ENCODE measurements at places on chromosomes 6 and 20.

- no peak for DNase-seq
Measured at GRCh38 chr20:50343125-50343489, 152.5 kb downstream of the CEBPB start.

GRCh38 chr20:50602432-50603088, 88.8 kb downstream of the RIPOR3 start:
- no peak for DNase-seq

DNA sequence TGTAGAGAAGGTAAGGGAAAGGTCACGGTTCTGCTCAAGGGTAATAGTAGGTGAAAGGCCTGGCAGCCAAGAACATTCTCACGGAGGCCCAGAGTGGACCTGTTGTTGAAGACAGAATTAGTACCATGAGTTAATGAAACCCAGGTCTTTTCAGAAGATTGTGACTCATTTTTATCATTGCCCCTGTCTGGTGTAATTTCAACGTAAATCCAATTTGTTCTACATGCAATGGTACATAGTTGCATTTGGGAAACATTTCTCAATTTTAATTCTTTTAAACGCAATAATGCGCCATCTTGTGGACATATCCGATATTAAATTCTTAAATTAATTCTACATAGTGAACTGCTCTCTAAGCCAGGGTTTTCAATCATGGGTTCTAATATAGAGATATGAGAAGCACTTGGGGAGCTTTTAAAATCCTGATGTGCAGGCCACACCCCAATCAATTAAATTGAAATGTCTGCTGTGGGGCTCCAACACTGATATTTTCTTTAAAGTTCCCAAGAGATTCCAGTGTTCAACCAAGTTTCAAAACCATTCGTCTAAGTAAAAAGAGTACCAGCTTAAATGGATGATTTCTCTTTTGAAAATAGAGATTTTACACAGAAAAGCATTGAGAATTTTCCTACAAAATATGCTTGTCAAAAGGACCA, 257.4 kb downstream of the PLCB1 start:
- peak; percentile 49 for DNase-seq

- peak; percentile 19 for DNase-seq
Measured at GRCh38 chr6:31272436-31272835, 544 bp upstream of the HLA-C start.

DNA sequence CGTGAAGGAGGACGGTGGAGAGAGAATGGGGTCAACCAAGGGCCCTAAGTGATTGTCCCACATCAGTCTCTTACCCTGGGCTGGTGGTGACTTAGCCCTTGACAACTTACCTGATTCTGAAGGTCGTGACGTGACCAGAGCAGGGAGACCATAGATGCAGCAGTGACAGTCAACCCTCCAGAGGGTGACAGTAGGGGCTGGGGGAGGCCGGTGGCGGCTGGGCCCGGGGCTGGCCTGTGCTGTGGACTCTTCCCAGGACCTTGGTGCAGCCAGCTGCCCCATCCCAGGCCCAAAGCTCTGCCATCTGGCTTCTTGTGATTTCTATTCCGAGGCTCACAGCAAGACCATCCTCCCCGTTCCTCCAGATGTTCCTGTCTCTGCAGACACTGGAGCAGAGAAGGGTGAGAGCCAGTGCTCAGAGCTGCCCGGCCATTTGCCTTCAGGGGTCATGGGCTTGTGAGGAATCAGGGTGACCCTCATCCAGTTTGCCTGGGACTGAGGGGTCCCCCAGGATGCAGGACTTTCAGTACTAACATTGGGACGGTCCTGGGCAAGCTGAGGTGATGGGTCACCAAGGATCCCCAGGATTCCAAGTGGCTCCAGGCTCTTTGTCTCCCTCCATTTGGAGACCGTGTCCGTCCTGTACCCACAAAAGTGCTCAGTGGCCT, 36.0 kb downstream of the SUMO4 start:
- no peak for DNase-seq

- no peak for DNase-seq
Measured at GRCh38 chr6:46491201-46491627, at the start of gene RCAN2. RCAN2 (minus strand) TSS chr6:46491449.

DNA sequence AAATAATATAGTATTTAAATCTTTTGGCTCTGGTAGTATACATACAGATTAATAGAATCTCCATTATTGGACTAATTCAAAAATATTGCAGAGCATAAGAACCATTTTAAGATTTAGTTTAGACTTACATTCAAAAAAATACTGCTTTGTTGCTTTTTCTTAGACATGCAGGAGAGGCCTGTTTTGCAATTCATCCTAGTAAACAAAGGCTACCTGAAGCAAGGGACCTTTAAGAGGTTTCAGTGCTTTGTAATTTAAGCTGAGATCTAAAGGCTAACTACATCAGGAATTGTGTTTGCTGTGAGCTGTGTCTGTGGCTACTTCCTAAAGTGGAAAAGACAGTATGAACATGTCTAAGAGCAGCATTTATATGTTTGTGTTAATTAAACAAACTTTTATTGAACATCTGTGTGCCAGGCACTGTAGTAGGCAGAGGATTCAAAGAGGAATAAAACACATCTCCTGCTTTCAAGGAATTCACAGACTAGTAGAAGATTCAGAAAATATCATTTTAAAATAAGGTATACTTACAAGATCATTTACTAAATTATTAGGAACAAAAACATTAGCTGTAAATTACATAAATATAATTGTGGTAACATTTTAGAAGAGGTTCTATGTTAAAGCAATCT, 29.1 kb upstream of the CALHM6 start:
- DNase-seq, result no peak

- no peak for DNase-seq
Measured at GRCh38 chr6:77180326-77180725, 283.0 kb downstream of the HTR1B start.

GRCh38 chr20:48595495-48596333, 232.1 kb downstream of the PREX1 start:
- no peak for DNase-seq

- DNase-seq, result no peak
Measured at GRCh38 chr6:111926731-111927302, 53.6 kb upstream of the FYN start.

- DNase-seq, result no peak
Measured at GRCh38 chr20:57457243-57458095, 66.3 kb downstream of the RBM38 start.

DNA sequence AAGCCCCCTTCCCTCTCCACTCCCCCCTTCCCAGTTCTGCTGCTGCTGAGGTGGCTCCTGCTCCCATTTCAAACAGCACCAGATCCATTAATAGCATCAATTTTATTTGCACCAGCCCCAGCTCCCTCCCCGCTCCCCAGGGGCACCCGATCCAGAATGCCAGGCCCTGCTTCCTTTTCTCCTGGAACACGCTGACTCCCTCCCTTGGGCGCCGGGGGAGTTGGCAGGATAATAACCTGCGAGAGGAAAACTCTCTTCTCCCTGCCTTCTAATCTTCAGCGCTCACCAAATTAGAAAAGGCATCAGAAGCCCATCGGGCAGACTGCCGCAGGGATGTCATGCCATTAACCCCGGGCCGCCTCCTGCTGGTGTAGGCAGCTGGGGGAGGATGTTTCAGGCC, 77.8 kb downstream of the NCR2 start:
- no peak for DNase-seq

GRCh38 chr6:148649454-148649963, 97.3 kb upstream of the UST start:
- DNase-seq, result no peak

GRCh38 chr6:108673153-108673552, 112.4 kb downstream of the FOXO3 start:
- no peak for DNase-seq

DNA sequence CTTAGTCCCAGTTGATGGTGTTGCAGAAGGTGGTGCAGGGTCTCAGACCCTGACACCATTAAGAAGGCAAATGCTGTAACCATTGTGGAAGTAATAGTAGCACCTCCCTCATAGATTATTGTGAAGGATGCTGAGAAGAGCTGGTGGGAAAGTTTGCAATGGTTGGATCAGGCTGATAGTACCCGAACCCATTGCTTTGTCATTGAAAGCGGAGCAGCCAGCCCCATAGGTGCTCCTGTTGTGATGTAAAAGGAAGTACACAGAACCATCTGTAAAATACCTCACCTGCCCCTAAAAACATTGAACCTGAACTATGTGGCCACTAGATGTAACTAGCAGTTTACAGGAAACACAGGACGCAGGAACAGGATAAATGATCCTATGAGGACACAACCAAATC, 31.5 kb downstream of the RIOK1 start:
- DNase-seq, result no peak

DNA sequence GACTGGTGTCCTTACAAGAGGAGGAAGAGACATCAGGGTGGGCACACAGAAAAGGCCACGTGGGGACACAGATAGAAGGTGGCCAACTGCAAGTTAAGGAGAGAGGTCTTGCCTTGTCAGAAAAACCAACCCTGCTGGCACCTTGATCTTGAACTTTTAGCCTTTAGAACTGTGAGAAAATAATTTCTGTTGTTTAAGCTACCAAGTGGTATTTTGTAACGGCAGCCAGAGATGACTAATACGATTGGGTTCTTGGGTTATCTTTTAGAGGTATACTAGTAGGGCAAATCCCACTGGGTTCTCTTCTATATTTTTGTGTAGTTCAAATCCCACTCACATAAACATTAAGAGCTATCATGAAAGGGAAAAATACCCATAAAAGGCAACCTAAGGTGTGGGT, 31.9 kb upstream of the ZBTB24 start:
- DNase-seq, result no peak

GRCh38 chr6:13883966-13884365, 40.8 kb upstream of the RNF182 start:
- no peak for DNase-seq

GRCh38 chr6:136564180-136564579, 14.0 kb upstream of the MAP7 start:
- DNase-seq, result no peak

DNA sequence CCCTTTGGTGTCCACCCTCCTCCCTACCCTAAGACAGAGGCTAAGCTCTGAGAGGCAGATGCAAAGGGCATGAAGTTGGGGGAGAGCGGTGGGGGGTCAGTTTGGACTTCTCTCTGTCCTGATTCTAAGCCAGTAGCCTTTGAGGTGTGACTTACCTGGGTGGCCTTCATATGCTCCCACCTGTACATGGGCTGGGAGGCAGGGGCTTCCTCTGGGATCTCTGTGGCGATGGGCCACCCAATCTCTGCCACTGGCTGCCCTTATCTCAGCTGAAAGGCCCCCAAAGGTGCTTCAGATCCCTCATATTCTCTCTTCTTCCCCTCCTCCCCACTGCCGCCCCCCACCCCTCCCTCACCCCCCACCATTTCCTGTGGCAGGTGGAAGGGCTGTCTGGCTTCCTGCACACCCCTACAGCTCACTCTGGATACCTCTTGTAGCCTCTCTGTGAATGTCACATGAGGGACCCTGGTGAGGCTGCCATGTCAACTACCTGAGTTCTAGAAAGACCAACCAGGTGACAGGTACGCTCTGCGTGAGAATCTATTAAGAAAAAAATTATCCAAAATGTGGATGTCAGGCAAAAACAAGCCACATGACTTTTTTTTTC, 34.0 kb downstream of the PNLDC1 start:
- DNase-seq, result no peak

Data from CD4-positive, alpha-beta T cell treated with Interleukin-2 at 100 ng/mL for 4 hours (primary cell).